ENCODE measurements at places on chromosomes 11 and 22.

DNA sequence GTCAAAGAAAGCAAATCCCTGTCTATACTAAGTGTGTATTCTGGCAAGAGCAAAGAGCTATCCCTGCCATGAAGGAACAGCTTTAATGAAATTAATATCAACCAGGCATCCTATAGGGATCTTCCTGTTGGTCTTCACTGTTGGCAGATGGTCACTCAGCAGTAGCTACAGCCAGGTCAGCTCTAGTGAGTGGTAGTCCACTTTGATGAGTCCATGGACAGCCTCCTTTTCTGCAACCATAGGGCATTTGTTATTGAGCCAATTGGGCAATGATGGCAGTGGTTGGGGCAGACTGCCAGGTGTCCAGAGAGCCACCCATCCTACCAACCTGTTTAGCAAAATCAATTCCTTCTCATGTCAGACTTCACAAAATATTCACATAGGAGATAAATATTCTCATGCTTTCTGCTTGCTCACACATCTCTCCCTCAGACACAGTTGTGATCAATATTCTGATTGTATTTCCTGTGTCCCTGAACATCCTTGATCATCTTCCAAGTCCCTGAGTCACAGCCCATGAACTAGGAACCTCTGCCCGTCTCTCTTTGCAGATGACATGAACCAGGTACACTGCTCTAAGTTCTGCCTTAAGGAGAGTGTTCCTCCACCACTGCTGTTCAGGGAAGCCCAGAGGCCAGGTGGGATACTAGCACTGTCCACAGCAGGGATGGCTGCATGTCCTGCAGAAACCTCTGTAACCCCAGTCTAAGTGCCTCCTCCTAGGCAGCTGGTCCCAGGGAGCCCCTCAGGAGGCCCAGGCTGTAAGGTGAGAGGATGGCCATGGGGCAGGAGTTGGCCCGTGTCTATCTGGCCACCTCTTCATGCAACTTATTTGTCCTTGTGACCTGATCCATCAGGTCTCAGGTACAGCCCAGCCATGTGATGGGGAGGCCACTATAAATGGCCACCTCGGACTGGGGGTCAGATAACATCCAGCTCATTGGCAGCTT lies 74.2 kb upstream of the IGLL5 start:
- DNase-seq = no peak

DNA sequence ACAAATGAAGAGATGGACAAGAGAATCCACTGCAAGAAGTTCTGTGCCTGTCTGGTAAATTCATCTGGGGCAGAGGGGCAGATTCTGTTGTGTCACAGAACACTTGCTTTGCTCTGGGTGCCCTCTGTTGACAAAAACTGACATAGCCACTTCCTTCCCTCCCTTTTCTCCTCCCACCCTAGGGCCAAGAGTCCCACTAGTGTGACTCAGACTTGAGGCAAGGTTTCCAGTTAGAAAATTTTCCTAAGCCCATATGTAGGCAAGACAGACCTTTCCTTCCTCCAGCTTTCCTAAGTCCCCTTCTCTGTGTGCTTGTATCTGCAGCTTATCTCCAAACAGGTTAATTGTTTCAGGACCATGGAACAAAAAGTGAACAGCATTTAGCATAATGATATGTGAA lies 106.8 kb downstream of the RBFOX2 start:
- no peak for DNase-seq

DNA sequence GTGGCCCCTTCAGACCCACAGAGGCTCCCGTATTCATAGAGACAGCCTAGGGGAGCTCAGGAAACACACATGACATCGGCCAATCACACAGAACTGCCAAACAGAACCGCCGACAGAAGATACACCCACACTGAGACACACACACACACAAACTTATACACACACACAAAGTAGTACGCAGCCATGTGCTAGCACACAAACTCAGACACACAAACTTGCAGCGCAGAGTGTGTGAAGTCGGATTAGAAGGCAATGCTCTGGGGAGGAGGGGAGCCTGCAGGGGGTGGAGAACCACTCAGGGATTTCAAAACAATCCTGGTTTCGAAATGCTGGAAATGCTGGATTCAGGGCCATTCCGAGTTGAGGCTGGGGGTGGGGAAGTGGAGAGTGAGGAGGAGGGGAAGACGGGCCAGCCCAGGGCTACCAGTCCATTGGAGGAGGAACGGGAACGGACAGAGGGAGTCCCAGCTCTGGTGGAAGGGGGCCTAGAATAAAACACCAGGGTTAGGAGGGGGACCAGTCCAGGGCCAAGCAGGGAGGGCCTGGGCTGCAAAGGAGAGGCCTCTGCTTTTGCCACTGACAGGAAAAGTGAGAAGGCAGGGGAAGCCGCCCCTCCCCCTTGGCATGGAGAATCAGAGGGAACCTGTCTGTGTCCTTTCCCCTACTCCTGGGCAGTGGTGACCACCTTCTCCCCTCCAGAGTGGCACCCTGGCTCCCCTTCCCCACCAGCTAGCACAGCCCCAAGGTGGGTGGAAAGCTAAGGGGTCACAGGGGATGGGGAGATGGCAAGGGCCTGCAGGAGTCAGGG lies 4.4 kb downstream of the BCL9L start:
- no peak for DNase-seq

GRCh38 chr11:61413496-61413895 lies 16.3 kb downstream of the CPSF7 start:
- no peak for DNase-seq

- DNase-seq = no peak
Observed at GRCh38 chr22:46368871-46369715, 33.6 kb downstream of the TRMU start.

GRCh38 chr22:47807506-47807905 lies 1045.1 kb downstream of the TBC1D22A start:
- no peak for DNase-seq

GRCh38 chr11:1515082-1516060 lies 28.8 kb upstream of the MOB2 start:
- DNase-seq = peak; percentile 71

Measured in T-cell (primary cell).